Natural killer cell treated with Interleukin-12 subunit alpha and Interleukin-12 subunit beta and Interleukin-15 and Interleukin-18, amount 100 ng/mL, for 72 hours (primary cell): ENCODE measurements at places on chromosomes 7 and 10. TPM values are rescaled to one million over a fixed set of nuclear protein-coding genes. Genes with fewer than 3 reads are reported as not detected.

Gene LLCFC1
- not detected for total RNA-seq

Gene GPER1
- total RNA-seq = not detected

GRCh38 chr10:15182540-15183207 lies 14.2 kb upstream of the NMT2 start:
- DNase-seq = no peak
- peaks cover 7% of the 10 kb centered on the region for H3K4me1 ChIP-seq
- no peak overlapping the region for H3K27ac ChIP-seq
- H3K27me3 ChIP-seq = no peaks in the 10 kb centered on the region

Gene NEBL
- total RNA-seq = not detected

- H3K36me3 ChIP-seq = no peaks in the 10 kb centered on the region
- no peaks in the 10 kb centered on the region for H3K4me1 ChIP-seq
- no peak overlapping the region for H3K27ac ChIP-seq
- no peak for DNase-seq
- no peak overlapping the region for H3K4me3 ChIP-seq
- H3K27me3 ChIP-seq = peaks cover 34% of the 10 kb centered on the region
Observed at GRCh38 chr10:122798704-122799231, 46.9 kb downstream of the CUZD1 start.

DNA sequence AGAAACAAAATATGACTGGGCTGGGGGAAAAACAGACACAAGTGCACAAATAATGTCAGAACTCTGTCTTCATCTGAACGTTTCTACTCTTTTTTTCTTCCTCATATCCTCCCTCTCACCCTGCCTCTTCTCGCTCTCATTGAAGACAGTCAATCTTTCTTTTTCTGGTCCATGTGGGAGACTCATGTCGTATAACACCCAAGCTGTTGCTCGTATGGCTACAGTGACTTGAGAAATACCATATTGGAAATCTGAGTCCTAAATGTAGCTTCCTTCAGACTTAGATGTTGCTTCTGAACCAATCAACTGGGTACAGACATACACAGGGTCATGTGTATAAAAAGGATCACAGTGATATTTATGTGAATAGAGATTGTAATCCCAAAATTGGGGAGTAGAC lies 579.8 kb upstream of the CELF2 start:
- H3K4me3 ChIP-seq = no peak overlapping the region
- H3K4me1 ChIP-seq = peaks cover 3% of the 10 kb centered on the region
- no peak overlapping the region for H3K27ac ChIP-seq
- DNase-seq = no peak
- peaks cover 5% of the 10 kb centered on the region for H3K27me3 ChIP-seq
- H3K36me3 ChIP-seq = no peaks in the 10 kb centered on the region

Gene MARVELD1
- not detected for total RNA-seq

Gene INSYN2A
- not detected for total RNA-seq

DNA sequence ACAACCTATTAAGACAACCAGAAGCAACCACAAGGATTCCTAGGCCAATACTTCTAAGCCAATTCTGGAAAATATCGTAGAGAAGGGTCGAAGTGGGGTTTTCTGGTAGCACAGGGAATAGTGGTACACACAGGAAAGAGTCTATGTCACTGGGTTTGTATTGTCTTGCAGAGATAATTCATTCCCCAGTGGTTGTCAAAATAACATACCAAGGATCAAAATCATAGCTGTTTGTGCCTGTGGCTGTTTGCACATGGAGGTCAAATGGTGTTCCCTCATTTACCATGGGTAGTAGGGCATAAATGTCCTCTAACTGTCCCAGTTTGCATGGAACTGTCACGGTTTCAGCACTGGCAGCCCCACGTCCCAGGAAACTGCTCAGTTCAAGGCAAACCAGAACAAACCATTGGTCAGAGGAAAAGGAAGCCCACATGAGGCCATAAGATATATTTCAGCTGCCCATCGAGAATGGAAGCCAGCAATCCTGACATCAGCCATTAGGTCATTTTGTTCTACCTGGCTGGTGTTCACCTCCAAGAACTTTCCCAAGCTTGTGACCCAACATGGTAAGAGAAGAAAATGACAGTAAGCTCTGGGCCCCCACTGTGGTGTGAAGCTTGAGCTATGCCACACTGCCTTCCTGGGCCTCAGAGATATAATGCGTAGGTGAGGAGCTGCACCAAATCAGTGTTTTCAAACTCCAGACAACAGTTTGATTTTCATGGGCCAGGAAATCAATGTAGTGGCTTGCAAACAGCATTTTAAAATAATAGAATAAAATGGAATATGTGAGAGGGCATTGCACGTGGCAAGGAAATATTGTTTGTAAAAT lies 53.9 kb upstream of the NFE2L3 start:
- H3K27me3 ChIP-seq = no peaks in the 10 kb centered on the region
- no peak for DNase-seq
- H3K36me3 ChIP-seq = no peaks in the 10 kb centered on the region
- no peak overlapping the region for H3K4me3 ChIP-seq
- H3K4me1 ChIP-seq = peaks cover 14% of the 10 kb centered on the region

Gene SLC39A12
- total RNA-seq = not detected

Gene NACAD
- 1.1 TPM for total RNA-seq

DNA sequence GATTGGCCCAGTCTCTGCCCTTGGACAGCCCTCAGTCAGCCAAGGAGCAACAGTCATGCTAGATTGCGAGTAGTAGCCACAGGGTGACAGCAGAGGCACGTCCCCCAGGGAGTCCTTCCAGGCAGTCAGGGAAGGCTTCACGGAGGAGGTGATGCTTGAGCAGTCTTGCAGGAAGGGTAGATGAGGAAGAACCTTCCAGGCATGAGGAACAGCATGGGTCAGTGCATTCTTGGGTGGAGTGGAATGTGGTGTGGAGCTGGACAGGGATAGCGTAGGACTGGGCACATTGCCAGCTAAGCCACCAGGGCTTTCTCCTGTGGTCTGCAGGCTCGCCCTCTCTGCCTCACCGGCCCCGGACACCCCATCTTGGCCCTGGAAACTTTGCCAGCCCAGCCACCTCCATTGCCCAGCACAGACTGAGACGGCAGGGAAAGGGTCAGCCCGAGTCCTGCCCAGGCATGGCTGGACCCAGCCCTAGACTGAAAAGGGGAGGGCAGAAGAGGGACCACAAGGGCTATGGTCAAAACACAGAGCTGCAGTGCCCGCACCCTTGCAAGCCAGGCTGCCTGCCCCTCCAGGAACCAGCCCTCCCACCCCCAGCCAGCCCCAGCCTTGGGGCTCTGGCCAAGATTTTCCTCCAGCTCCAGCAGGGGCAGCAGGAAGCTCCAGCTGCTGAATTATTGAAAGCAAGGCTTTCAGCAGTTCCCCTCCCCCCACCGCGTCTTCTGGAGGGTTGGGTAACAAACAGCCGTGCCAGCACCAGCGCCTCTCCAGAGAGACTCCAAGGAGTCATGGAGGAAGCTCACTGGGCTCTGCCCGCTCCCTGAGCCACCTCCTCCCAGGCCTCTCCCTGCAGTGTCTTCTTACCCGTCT lies 18.7 kb downstream of the SRRM3 start:
- no peak for DNase-seq
- peaks cover 24% of the 10 kb centered on the region for H3K27me3 ChIP-seq
- H3K36me3 ChIP-seq = no peaks in the 10 kb centered on the region
- H3K4me1 ChIP-seq = no peaks in the 10 kb centered on the region
- no peak overlapping the region for H3K4me3 ChIP-seq

GRCh38 chr10:6929148-6929830 lies 349.2 kb upstream of the PRKCQ start:
- H3K4me3 ChIP-seq = peak overlapping the region; percentile 75
- peaks cover 44% of the 10 kb centered on the region for H3K4me1 ChIP-seq
- peaks cover 7% of the 10 kb centered on the region for H3K36me3 ChIP-seq

DNA sequence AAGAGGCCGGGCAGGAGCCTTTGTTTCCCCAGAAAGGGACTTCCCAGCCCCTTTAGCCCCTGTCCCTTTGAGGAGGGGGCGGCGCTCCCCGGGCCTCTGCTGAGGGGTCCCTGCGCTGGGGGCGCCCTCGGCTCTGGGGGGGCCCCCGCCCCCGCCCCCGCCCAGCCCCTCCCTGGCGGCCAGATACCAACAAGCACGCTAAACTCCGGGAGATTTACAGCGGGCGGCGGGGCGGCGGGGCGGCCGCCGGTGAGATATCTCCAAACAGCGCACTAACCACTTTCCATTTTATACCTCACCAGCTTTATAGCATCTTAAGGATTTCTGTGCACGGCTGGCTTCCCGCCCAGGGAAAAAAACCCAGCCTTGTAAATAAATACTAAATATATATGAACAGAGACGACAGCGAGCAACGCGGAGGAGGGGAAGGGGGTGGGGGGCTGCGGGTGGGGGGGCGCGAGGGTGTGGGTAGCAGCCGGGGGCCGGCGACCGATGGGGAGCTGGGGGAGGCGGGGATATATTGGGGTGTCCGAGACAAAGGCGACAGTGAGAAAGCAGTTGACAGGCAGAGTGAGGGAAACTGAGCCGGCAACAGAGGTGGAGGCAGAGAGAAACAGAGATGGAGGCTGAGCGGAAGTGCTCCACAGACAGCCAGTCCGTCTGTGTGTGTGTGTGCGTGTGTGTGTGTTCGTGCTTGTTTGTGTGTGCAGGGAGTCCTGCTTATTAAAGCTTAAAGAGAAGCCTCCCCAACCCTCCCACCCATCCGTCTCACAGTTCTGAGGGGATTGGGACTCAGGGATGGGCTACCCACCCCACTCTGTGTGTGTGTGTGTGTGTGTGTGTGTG lies 85.8 kb downstream of the HIF1AN start:
- peak overlapping the region; percentile 31 for H3K4me3 ChIP-seq
- H3K27ac ChIP-seq = no peak overlapping the region
- peaks cover 3% of the 10 kb centered on the region for H3K4me1 ChIP-seq

Gene CDHR1
- 10.2 TPM for total RNA-seq

Gene ASB10
- total RNA-seq = not detected

DNA sequence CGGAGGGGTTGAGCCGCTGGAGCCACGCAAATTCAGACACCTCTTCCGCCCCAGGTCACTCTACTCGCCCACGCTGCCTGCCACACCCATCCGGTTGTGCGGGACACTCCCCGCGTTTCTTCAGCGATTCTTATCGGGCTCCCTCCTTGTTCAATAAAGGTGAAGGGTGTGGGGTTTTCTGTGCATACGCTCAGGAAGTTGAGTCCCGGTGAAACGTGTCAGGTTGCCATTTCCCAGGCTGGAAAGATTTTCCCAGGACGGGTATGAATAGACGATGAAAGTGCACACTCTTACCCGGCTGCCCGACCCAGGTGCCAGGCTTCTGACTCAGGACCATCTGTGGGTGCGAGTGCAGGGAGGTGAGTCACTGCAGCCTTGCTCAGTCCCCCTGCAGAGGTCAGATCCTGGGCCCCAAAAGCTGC lies 22.0 kb downstream of the KLF6 start:
- H3K36me3 ChIP-seq = peaks cover 5% of the 10 kb centered on the region
- DNase-seq = no peak
- peak overlapping the region; percentile 98 for H3K27ac ChIP-seq

GRCh38 chr10:90175161-90175681 lies 473.8 kb downstream of the KIF20B start:
- no peaks in the 10 kb centered on the region for H3K27me3 ChIP-seq
- no peaks in the 10 kb centered on the region for H3K4me1 ChIP-seq
- no peak for DNase-seq
- no peak overlapping the region for H3K4me3 ChIP-seq
- H3K36me3 ChIP-seq = no peaks in the 10 kb centered on the region

DNA sequence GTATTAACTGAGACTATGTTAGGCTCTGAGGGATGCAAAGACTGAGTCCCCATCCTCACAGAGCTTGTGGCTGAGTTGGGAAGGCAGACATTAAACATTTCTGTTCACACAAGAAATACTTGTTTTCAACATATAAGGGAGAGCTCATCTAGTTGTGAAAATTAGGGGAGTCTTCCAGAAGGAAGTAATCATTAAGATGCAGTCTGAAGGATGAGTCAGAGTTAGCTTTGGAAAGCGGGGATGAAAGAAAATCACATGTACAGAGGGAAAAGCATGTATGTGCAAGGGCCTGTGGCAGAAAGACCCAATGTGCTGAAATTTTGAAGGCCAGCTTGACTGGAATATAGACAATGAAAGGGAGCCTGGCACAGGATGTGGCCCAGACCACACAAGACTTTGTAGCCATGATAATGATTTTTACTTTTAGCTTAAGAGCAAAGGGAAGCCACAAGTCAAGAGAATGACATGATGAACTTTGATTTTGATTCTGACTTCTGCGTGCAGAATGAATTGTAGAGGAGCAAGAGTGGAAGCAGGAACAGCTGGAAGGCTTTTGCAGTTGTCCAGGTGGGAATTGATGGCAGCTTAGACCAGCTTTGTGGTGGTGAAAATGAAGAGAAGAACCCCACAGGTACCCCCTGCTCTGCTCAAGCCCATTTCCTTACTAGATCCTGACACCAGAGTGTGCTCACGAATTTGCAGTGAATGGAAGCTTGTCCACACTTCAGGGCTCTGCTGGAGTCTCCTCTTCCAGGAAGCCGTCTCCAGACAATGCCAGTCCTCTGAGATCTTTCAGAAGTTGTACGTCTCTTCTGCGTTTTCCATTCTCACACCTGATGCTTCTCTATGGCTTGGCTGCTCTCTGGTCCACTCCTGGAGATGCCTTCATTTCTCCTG lies 115.6 kb downstream of the ATXN7L1 start:
- peaks cover 25% of the 10 kb centered on the region for H3K4me1 ChIP-seq
- H3K4me3 ChIP-seq = no peak overlapping the region
- H3K27ac ChIP-seq = no peak overlapping the region
- H3K27me3 ChIP-seq = peaks cover 2% of the 10 kb centered on the region

GRCh38 chr10:27625452-27626211 lies 120.0 kb downstream of the MKX start:
- no peaks in the 10 kb centered on the region for H3K4me1 ChIP-seq
- no peaks in the 10 kb centered on the region for H3K36me3 ChIP-seq
- DNase-seq = no peak

DNA sequence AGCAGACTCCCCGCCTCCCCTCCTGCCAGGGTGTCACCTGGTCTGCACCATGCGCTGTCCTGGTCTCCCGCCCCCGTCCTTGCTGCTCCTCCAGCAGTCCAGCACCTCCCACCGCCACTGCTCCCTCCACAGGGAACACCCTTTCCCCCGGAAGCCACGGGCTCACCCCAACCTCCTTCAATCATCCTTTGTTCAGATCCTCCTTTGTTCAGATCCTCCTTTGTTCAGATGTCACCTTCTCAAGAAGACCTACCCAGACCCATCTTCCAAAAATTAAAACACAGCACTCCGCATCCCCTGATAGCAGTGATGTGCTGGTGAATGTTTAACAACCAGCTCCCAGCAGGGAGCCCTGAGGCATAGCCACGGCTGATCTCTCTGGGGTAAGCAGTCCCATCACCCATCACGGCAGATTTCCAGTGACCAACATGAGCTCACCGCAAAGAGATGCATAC lies 237.7 kb downstream of the USP6NL start:
- H3K4me1 ChIP-seq = no peaks in the 10 kb centered on the region
- H3K27ac ChIP-seq = no peak overlapping the region
- H3K36me3 ChIP-seq = no peaks in the 10 kb centered on the region
- no peaks in the 10 kb centered on the region for H3K27me3 ChIP-seq

DNA sequence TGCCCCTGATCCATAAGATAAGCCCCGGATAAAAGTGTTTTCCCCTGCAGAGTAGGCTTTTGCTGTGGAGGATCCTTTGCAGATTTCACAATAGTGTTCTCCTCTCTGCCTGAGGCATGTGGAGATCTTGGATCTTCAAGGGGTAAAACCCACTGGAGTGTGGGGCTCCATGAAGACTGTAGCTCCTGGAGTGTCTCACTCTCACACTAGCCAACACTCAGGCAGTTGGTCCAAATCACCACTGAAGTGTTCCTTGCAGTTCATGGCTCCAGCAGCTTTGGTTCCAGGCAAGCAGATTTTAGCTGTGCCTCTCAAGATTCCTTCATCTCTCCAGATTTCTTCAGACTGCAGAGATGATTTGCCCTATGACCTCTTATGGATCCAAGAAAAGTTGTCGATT lies 665.3 kb downstream of the TNS3 start:
- no peaks in the 10 kb centered on the region for H3K4me1 ChIP-seq
- no peaks in the 10 kb centered on the region for H3K27me3 ChIP-seq
- no peak for DNase-seq
- no peak overlapping the region for H3K4me3 ChIP-seq
